ENCODE measurements at places on chromosomes 5 and 9. TPM values are rescaled to one million over a fixed set of nuclear protein-coding genes. Genes with fewer than 3 reads are reported as not detected.

DNA sequence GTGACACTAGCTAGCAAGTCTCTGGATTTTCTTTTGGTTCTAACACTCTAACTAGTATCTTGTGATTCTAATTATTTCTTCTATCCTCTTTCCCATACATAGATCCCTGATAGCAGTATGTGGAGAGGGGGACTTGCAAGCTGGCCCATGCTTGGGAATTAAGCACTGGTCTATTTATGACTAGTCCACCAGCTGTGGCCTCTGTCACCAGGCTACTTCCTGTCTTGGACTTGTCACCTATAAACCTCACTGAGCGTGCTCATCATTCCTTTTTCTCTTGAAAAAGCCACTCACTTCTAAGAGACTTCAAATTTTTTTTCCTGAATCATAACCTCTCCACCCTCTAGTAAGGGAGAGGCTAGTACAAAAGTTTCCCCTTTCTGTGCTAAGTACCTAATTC, 32.3 kb upstream of the MAMDC2 start:
- DNase-seq, result no peak

- no peak for DNase-seq
Observed at GRCh38 chr9:33017283-33018041, 7.6 kb upstream of the DNAJA1 start.

GRCh38 chr9:2837915-2838314, 6.0 kb downstream of the PUM3 start:
- DNase-seq, result no peak

GRCh38 chr5:112232667-112233066, 186.4 kb downstream of the EPB41L4A start:
- no peak for DNase-seq

GRCh38 chr5:35372482-35372881, 142.2 kb upstream of the PRLR start:
- no peak for DNase-seq

- no peak for DNase-seq
Observed at GRCh38 chr9:94840738-94841137, 114.2 kb downstream of the AOPEP start.

DNA sequence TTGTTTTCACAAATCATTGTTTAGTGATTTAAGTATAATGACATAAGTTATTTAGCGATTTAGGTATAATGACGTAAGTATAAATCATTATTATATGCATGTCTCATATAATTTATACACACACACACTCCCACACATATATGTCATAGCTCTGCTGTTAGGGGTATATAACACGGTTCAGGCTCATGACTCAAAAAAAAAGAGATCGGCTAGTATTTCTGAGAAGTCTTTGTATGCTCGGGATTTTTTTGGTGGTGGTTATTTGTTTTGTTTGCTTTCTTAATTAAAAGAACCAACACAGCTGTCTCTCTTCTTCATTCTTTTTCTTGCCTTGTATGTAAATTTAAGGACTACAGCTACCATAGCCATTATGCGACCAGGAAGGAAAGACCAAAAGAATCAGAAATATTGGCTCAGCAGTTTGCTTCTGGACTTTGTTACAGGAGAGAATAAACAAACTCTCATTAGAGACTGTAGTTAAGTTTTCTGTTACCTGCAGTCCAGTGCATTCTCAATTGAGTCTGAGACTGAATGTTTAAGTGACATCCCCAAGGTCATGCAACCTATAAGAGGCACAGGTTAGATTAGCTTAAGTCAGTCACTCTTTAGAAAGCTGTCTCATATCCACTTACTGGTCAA, 83.2 kb upstream of the NREP start:
- DNase-seq, result no peak

- no peak for DNase-seq
Observed at GRCh38 chr9:80072451-80072850, 500.7 kb downstream of the TLE4 start.

The MOB3B gene
- polyA plus RNA-seq, result 0.05 TPM

The CCNO gene
- polyA plus RNA-seq, result not detected

The AHRR gene
- 0.32 TPM for polyA plus RNA-seq
